ENCODE measurements at places on chromosomes 12 and 14.

GRCh38 chr12:12216349-12217017 lies 50.4 kb downstream of the LRP6 start:
- no peak for DNase-seq

DNA sequence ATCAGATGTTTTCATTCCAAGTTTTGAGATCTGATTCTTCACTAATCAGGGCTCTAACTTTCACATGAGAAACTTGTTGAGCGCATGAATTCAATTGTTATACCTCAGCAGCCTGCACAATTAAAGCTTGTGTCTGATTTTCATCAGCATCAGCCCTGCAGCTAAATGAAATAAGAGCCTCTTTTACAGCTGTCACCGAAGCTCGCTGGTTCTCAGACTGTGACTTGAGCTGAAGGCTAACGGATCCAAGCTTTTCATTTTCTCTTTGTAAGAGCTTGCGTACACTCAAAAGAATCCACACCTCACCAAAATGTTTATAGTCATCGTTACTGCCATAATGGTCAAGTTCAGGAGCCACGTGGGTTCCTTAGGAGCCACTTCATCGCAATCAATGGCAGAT lies 65.5 kb upstream of the BEGAIN start:
- DNase-seq, result no peak

DNA sequence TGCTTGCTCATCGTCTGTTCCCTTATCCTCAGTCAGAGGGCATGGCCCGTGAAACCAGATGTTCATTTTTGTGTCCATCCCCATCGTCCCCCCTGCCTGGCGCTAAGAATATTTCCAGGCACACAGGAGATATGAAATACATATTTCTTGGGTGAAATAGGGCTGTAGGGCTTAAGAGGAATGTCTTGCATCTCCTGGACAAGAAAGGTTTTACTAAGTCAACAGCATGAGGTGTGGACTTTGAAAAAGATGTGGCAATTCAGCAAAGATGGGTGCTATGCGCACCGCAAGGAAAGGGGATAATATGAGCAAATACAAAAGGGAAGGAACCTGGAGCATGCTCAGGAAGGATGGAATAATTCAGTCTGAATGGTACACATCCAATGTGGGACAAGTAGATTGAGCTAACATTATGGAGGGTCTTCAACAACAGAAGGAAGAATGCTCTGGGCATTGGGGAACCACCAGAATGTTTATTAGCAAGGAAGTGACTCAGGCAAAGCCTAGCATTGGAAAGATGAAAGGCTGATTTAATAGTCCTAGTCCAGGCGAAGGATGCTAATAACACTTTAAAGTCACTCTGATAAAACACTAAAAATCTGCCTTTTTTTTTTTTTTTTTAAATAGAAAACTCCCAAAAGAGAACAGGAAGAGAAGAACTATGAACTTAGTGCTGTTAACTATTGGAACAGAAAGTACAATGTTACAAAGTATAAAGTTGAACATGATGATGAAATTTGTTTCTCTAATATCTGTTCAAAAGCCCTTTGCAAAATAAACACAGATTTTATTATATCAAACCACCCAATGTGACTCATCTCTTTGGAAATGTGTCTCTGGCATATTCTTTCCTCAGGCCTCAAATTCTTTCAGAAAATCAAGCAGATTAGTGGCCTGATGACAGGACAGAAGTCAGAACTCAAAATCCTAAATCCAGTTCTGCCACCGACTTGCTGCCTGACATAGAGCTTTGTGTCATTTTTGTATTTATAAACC lies 449.5 kb downstream of the BCAT1 start:
- DNase-seq, result no peak

DNA sequence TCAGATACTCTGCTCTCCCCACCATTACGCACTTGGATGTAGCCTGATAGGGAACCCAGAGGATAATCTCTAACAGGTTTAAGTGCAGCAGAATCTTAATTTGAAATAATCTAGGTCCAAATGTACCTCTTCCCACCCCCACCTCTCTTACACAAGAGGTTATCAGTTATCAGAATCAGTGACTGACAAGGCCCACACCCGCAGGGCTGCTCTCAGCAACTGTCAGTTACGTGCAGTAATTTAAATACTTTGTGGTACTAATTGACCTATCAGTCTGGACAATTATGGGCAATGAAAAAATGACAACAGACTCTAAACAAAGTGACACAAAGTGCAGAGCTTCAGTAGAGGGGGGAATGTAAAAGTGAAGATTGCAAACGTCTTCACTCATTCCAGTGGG lies 74.0 kb downstream of the CLIP1 start:
- DNase-seq, result no peak

GRCh38 chr14:76867516-76868453 lies 41.6 kb downstream of the LRRC74A start:
- DNase-seq, result peak; percentile 73

- DNase-seq, result no peak
These were observed 16.7 kb upstream of the RIC8B start for GRCh38 chr12:106757623-106758348.

GRCh38 chr14:61050417-61050816 lies 69.4 kb downstream of the SLC38A6 start:
- DNase-seq, result no peak

- no peak for DNase-seq
These were observed 56.8 kb downstream of the SDR9C7 start for GRCh38 chr12:56877195-56878009.

DNA sequence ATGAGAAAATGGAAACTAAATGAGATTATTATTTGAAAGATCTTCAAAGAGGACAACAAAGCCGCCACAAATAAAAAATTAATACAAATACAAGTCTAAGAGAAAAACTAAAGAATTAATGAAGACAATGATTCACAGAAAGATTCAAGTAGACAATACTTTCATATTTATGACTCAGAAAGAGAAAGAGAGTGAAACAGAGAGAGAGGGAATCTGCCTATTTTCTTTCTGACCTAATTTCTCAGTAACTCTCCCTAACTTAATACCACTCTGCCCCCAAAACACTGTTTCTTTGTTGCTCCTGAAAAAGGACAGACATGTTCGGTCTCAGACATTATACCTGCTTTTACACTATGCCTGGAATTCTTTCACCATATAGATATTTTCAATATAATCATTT lies 259.1 kb downstream of the SLC6A15 start:
- no peak for DNase-seq

DNA sequence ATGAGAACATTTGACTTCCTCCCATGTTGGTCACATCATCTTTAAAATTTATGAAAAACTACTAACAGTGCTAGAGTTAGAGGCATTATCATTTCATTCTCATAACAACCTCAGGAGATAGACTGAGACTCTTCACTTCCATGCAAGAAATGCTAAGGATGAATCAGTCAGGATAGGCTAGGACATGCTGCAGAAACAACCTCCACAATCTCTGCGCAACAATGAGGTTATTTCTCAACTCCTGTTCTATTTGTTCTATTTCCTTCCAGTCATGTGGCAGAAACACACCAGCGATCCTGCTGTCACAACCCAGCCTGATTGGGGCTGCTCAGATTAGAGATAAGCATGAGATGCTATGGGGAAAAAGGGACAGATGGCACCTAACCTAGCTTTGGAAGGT lies 49.0 kb upstream of the TMEM263 start:
- no peak for DNase-seq

GRCh38 chr12:5453466-5453865 lies 21.6 kb downstream of the NTF3 start:
- DNase-seq, result no peak

- DNase-seq, result no peak
These were observed 238.4 kb downstream of the TMEM132D start for GRCh38 chr12:129665414-129665813.

- no peak for DNase-seq
These were observed 128.1 kb upstream of the C14orf180 start for GRCh38 chr14:104451474-104451873.

DNA sequence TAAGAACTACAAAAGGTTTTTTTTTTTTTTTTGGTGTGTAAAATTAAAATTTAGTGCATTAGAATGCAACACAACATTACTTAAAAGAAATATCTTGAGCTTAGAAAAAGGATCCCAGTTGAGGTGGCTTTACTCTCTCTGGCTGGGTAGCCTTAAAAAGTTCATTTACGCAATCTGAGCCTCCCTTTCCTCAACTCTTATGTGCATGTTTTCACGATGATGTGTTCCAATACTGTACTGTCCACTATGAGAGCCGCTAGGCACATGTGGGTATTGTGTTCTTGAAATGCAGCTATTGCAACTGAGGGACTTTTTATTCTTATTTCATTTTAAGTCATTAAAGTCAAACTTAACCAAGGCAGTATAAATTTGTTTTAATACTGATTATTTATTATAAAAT lies 460.9 kb upstream of the SYT1 start:
- DNase-seq, result no peak

DNA sequence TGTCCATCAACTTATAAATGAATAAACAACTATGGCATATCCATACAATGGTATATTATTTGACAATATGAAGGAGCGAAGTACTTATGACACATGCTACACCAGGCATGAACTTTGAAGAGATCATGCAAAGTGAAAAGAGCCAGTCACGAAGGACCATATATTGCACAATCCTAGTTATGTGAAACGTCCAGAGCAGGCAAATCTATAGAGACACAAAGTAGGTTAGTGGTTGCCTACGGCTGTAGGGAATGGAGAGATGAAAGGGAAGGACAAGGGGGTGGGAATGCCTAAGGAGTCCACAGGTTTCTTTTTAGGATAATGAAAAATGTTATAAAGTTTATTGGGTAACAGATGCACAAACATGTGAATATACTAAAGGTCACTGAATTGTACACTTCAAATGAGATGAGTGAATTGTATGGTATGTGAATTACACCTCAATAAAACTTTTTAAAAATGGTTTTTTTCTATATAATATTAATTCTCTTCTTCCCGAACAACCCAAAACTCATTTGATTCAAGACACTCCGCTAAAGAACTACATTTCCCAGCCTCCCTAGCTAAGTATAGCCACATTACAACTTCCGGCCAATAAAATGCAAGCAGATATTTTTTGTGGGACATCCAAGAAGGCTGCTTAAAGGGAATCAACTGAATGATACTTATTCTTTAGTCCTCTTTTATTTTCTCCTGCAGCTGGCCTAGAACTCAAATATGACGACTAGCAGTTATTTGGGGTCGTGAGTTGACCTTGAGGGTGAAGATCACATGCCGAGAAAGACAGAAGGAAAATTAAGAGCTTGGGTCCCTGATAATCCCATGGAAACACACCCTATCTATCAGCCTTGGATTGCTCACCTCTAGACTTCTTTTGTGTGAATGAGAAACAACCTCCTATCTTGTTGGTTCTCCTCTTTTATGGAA lies 187.2 kb downstream of the TTC8 start:
- no peak for DNase-seq

GRCh38 chr14:55588259-55588699 lies 8.3 kb downstream of the KTN1 start:
- DNase-seq, result no peak

GRCh38 chr12:31562594-31563328 lies 28.2 kb downstream of the DENND5B start:
- DNase-seq, result no peak

GRCh38 chr12:70359458-70360197 lies 6.5 kb upstream of the KCNMB4 start:
- no peak for DNase-seq

DNA sequence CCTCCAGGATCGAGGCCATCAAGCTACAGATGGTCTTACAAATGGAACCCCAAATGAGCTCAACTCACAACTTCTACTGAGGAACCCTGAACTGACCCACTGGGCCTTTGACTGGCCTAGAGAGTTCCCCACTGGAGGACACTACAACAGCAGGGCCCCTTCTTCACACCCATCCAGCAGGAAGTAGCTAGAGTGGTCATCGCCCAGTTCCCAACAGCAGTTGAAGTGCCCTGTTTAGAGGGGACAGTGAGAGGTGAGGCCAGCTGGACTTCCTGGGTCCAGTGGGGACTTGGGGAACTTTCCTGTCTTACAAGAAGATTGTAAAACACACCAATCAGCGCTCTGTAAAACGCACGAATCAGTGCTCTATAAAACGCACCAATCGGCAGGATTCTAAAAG lies 247.9 kb upstream of the BTG1 start:
- peak; percentile 22 for DNase-seq

DNA sequence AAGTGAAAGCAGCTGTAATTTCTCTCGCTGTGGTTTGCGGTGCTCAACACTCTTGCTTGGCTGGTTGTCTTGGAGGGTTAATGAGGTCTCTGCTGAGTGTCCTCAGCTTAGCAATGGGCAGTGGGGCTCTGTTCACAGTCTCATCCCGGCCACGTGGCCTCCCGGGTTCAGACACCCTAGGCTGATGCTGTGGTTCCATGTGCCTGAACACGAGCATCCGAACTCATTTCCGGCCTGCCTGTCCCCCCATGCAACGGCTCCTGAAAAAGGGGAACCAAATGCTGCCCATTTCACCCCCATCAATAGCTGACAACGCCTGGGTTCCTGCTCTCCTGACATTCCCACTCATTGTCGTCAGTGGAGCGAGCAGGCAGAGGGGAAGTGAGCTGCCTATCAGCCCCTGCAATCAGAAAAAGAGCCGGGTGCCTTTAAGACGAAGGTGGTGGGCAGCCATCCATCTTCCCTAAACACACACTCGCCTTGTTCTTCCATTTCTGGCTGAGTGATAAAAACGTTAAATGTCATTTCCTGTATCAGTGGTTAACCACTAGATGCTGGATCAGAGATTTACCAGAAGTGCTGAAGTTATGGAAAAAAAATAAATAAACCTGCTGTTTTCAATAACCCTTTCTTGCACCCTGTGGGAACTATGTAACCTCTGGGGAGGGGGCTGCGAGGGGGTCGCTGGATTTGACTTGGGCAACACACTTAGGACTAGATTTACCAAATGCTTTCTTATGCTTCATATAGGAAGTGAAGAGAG lies 60.3 kb upstream of the BCL2L14 start:
- peak; percentile 65 for DNase-seq

GRCh38 chr14:76322594-76323220 lies 53.2 kb upstream of the ESRRB start:
- no peak for DNase-seq

- DNase-seq, result no peak
These were observed 28.2 kb downstream of the TBK1 start for GRCh38 chr12:64480148-64480547.

DNA sequence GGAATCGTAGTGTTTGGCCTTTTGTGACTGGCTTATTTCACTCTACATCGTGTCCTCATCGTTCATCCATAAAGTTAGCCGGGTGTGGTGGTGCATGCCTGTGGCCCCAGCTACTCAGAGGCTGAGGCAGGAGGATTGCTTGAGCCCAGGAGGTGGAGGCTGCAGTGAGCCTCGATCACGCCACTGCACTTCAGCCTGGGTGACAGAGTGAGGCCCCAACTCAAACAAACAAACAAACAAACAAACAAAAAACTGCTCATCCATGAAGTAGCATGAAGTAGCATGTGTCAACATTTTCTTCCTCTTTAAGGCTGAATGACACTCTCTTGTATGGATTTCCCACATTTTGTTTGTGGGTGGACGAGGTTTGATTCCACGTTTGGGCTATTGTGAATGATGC lies 44.0 kb upstream of the MEG3 start:
- DNase-seq, result no peak

DNA sequence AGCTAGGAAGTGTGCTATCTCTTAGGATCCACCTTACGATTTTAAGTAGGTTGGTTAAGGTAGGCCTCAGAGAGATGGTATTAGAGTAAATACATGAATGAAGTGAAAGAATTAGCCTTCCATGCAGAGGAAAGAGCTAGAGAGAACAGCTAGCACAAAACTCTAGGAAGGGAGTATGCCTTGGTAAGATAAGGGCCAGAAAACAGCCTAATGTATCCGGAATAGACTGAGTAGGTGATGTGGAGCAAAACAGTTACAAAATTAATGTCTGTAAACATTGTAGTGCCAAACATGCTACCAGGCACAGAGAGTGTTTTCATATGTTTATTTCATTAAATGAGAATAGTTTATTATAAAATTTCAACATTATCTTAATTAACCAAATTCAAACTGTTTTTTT lies 315.1 kb downstream of the SOX5 start:
- DNase-seq, result no peak

Data from CD4-positive, alpha-beta T cell treated with Interleukin-17A for 4 hours (primary cell).